ENCODE measurements at places on chromosomes 7 and 10.

DNA sequence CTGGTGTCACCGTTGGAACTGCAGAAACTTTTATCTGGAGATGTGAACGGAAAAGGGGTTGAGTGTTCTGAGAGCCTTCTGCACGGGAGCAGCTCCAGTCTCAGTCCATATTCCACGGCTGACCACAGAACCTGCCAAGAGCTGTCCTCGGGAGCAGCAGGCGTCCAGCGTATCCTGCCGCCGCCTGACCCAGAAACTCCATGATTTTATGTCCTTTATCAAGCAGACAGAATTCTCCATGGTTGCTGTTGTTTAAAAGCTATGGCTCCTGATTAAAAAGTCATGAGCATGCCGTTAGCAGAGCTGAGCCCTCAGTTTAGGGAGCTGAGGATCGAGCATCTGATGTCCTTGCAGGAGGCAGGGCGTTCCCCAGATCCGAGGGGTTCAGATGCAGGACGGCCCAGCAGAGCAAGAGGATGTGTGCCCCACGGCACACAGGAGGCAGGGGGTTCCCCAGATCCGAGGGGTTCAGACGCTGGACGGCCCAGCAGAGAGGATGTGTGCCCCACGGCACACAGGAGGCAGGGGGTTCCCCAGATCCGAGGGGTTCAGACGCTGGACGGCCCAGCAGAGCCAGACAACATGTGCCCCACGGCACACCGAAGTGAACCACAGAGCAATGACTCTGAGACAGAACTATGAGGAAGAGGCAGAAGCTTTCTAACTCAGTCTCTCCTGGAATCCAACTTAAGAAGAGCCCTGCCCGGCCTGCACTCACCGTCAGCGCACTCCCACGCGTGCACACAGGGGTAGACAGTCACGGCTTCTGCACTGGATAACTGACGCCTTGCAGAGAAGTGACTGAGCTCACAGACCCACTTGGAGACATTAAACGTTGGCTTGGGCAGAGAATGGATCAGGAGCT, 96.4 kb downstream of the WDR37 start:
- DNase-seq, result no peak

DNA sequence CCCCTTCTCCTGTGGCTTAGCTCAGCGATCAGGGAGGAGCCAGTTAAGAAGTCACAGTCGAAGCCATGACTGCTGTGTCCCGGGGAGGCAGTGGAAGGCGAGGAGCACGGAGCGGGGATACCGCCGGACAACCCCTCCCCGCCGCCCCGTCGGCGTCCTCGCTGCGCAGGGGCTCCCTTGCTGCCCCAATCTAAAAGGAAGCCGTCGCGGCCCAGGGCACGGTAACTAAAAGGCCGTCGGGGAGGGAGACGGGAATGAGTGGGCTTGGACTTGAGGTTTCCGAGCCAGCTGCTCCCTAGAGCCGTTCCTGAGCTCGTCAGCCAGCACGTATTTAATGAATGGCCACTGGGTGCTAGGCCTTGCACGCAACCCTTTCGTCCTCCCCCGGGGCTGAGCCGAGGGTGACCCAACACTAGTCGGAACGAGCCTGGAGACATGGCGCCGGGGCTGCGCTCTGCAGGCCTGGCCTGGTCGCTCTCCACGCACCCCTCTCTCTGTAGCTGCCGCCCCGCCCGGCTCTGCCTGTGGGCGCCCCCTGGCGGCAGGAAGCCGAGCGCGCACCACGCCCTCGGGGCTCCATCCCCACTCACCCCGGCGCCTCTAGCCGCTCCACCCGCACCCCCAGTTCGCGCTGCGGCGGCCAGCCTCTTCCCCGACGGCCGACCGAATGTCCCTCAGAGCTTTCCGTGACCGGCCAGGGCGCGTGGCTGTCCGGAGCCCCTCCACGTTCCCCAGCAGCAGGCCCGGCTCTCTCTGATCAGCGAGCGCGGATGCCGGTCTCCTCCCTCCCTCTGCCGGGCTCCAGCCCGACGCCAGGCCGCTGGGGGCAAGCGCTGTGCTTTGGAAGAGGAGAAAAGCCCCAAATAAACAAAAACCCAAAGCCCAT, 29.3 kb upstream of the KCNK18 start:
- DNase-seq, result peak; percentile 46

GRCh38 chr7:125926621-125927020, 997.0 kb upstream of the POT1 start:
- DNase-seq, result no peak

DNA sequence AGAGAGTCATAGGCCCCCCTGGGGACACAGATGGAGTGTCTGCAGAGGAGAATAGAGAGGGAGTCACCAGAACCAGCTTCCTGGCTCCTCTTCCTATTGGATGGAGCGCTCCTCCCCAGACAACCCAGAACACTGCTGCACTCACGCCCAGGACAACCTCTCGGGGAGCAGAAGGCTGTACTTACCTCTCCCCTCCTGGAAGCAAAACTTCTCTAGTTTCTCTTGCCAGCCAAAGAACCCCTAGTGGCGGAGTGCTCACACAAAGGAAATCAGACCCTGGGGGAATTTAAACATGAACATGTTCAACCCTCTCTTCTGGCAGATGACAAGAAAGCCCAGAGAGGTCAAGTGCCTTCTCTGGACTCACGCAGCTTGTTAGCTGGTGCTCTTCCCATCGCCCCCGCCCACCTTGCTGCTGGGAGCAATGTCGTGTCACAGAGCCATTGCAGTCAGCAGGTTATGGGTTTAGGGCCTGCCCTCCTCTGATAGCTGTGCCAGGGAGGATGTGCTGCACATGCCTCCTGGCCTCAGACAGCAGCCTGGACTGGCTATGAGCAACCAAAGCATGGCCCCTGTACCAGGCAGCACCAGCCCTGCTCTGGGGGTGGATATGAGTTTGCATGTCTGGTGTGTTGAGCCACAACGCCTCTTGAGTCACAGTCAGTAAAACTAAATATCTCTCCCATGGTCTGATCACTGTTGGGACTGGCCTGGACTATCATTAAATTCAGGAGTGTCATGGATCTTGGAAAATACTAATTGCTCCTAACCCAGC, 84.4 kb downstream of the SLIT1 start:
- no peak for DNase-seq

DNA sequence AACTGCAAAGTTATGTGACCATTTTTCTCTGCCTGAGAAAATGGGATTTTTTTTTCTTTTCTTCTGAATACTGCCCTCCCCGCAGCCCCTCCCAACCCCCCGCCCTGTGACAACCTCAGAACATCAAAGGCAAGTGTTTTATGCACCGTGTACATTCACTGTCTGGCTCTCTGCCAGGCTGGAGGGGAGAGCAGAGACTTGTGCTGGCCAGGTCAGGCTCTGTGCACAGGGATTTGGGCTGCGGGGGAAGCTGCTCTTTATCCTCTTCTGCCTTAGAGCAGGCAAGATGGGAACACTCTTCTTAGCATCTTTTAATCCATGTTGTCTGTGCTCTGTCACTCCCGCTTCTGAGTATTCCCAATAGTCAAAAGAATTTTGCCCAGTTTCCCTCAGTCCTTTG, 195.1 kb downstream of the CCSER2 start:
- DNase-seq, result no peak

DNA sequence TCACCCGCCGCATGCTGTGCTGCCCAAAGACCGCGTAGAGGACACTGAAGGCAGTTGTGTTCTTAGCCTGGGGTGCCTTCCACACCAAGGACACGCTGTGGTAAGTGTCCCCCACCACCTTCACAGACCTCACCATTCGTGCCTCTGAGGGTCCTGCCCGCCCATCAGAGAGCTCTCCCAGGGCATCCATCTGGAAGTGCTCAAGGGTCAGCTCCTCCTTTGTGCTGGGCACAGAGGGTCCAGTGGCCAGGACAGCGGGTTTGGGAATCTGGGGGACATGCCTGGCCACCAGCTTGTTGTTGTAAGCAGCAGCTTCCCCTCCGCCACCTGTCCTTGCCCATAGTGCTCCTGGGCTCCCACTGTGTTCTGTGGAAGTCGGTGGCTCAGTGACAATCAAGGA, 7.0 kb upstream of the LRIT2 start:
- DNase-seq, result no peak

DNA sequence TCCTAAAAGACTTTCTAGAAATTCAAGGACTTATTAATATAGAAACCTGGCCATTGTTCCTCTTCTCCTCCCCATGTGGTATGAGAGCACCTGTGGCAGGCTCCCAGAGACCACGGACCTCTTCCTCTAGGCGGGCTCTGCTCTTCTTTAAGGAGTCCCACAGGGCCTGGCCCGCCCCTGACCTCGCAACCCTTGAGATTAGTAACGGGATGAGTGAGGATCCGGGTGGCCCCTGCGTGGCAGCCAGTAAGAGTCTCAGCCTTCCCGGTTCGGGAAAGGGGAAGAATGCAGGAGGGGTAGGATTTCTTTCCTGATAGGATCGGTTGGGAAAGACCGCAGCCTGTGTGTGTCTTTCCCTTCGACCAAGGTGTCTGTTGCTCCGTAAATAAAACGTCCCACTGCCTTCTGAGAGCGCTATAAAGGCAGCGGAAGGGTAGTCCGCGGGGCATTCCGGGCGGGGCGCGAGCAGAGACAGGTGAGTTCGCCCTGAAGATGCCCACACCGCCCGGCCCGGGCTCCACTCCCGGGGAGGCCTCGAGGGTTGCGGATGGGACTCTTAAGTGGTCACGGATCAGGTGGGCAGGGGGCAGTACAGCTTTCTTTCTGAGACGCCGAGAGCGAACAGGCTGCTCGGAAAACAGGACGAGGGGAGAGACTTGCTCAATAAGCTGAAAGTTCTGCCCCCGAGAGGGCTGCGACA, at the start of gene SLC26A4:
SLC26A4 (plus strand) TSS at position 448 of the 700 bp plus-strand sequence. CDS start 814 bp downstream, outside the sequence.
- DNase-seq, result no peak
